A549 treated with CORT108297 at 1 μM for 4 hours (cell line): ENCODE measurements at places on chromosomes 4 and X. TPM values are rescaled to one million over a fixed set of nuclear protein-coding genes. Genes with fewer than 3 reads are reported as not detected.

RASSF6 gene
- 0.73 to 1.1 TPM (median 0.98 TPM) in 5 replicates for total RNA-seq

CCKAR gene
- not detected in 5 replicates for total RNA-seq

GPC3 gene
- total RNA-seq = 0.18 TPM in 1 of 5 replicates, not detected in the others

MAGEC1 gene
- total RNA-seq = 0.02 to 0.03 TPM (median 0.03 TPM) in 3 of 5 replicates, not detected in the others

CDKL2 gene
- total RNA-seq = 0.58 to 0.84 TPM (median 0.69 TPM) in 5 replicates

GASK1B gene
- 0.34 to 0.62 TPM (median 0.39 TPM) in 5 replicates for total RNA-seq

UGT2B17 gene
- total RNA-seq = not detected in 5 replicates

NAT8L gene
- total RNA-seq = 9.8 to 16.8 TPM (median 15.3 TPM) in 5 replicates

GPC4 gene
- 0.02 to 0.06 TPM (median 0.02 TPM) in 3 of 5 replicates, not detected in the others for total RNA-seq

MAP9 gene
- total RNA-seq = 4.5 to 6.4 TPM (median 6.1 TPM) in 5 replicates

DAPP1 gene
- not detected in 5 replicates for total RNA-seq

ENPEP gene
- 0.01 to 0.14 TPM (median 0.09 TPM) in 5 replicates for total RNA-seq

GLRB gene
- total RNA-seq = 0.61 to 1.5 TPM (median 1.2 TPM) in 5 replicates

PLP1 gene
- not detected in 5 replicates for total RNA-seq
